ENCODE measurements at places on chromosomes 7 and 10. TPM values are rescaled to one million over a fixed set of nuclear protein-coding genes. Genes with fewer than 3 reads are reported as not detected.

DNA sequence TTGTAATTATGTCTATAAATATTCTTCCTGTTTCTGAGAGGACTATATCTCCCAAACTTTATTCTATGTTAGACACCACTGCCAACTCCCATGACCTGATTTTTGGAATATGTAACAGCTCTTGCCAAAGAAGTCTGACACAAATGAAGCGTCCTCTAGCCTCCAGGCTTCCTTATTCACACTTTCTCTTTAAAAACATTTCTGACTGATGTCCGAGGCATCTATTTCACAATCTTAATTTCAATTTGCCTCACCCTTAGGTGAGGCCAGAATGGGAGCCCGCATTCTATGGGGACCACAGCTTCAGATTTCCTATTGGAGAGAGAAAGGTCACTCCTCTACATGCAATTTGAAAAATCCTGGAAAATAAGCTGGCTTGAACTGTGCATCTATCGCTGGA, 873.2 kb downstream of the GATA3 start:
- DNase-seq = no peak
- no peak overlapping the region for H3K4me3 ChIP-seq
- H3K4me1 ChIP-seq = no peaks in the 10 kb centered on the region
- H3K36me3 ChIP-seq = no peaks in the 10 kb centered on the region
- H3K27me3 ChIP-seq = no peaks in the 10 kb centered on the region
- no peak overlapping the region for H3K27ac ChIP-seq

DNA sequence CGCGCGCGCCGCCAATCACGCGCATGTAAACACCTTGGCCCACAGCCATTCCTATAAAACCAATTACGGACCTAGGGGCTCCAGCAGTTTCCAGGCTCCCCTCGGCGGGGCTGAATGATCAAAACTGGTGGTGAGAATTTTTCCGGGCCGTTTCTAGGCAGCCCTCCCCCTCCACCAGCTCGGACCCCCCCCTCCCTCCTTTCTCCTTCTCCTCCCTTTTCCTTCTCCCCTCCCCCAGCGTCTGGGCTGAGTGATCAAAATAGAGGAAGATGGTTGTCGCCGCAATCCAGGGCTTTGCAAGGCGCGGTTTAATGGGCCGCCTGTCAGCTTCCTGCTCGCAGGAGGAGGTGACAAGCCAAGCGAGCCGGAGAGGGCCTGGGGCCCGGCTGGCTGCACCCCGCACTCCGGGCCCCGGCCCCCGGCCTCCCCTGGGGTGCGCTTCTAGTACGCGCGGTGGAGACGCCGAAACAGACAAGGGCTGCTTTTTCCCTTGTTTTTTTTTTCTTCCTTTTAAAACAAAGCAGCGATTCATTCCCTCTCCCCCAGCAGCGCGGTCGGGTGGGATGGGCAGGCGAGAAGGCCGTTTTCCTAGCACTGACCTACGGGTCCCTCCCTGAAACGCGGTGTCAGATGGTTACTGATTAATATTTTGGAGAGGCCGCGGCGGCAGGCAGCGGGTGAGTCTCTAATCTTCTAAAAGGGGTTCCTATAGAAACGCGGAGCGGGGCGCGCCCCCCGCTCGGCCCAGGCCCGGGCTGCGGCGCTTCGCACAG, 528 bp upstream of the TNRC18 start:
- H3K36me3 ChIP-seq = no peaks in the 10 kb centered on the region
- DNase-seq = peak; percentile 99
- no peaks in the 10 kb centered on the region for H3K27me3 ChIP-seq
- peak overlapping the region; percentile 96 for H3K4me3 ChIP-seq
- H3K27ac ChIP-seq = peak overlapping the region; percentile 99
- peaks cover 6% of the 10 kb centered on the region for H3K4me1 ChIP-seq

- H3K4me1 ChIP-seq = no peaks in the 10 kb centered on the region
- H3K36me3 ChIP-seq = no peaks in the 10 kb centered on the region
- no peak for DNase-seq
- H3K4me3 ChIP-seq = no peak overlapping the region
- no peak overlapping the region for H3K27ac ChIP-seq
- no peaks in the 10 kb centered on the region for H3K27me3 ChIP-seq
These were observed 225.8 kb downstream of the PARD3 start for GRCh38 chr10:34589275-34589674.

The HPSE2 gene
- polyA plus RNA-seq = 0.87 TPM

All from cardiac muscle cell (in vitro differentiated cells and primary cell).